ENCODE measurements at places on chromosomes 2 and 18. TPM values are rescaled to one million over a fixed set of nuclear protein-coding genes. Genes with fewer than 3 reads are reported as not detected.

- no peak for DNase-seq
These were observed 166.0 kb upstream of the FAM98A start for GRCh38 chr2:33765122-33765521.

GRCh38 chr18:8625461-8626092, 16.3 kb downstream of the RAB12 start:
- no peak for DNase-seq

DNA sequence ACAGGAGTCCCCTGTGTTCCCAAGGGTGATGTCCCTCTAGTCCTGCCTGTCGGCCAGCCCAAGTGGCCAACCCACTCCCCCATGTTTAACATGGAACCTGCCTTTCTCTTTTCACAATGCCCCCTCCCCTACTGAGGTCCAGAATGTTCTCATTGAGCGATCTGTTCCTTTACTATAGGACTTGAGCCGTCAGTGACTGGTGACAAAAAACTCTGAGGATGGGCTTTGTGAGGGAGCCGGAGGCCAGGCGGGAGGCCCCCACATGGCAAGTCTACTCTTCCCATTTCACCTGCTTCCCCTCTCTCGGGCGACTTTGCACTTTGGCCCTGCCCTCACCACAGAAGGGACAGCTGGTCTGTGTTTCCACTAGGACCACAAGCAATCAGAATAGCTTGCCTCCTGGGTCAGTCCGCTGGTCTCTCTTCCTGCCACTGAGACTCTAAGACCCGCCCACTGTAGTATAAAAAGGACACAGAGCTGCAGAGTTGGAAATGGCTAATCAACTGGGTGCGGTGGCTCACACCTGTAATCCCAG, 146.5 kb upstream of the RAB12 start:
- DNase-seq = peak; percentile 31

- DNase-seq = no peak
These were observed 139.3 kb downstream of the ASXL3 start for GRCh38 chr18:33717339-33717738.

DNA sequence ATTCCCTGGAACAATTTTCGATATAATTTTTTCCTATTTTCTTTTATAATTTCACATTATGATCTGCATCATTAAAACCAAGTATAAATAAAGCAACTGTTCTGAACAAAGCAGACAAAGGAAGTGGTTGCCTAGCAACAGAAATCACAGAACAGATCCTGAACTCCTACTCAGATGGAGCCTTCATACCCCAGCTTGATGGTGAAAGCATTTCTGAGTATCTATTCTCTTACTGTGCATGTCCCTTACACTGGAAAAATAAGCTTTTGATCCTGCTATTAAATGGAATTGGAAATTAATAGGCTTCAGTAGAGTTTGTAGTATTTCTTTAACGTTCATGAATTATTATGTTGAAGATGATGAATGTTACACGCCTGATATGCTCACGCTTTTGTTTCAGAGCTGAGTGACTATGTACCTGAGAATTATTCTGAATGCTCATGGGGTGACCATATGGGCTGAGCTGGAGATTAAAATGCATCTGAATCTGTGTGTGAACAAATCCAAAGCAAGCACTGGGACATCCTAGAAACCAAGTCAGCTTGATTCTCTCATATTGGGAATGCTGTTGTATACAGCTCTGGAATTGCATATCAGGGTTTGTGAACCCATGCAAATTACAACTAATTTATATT, 254.0 kb downstream of the KCNJ3 start:
- DNase-seq = no peak

GRCh38 chr2:13714466-13714865, 918.1 kb upstream of the LRATD1 start:
- no peak for DNase-seq

DNA sequence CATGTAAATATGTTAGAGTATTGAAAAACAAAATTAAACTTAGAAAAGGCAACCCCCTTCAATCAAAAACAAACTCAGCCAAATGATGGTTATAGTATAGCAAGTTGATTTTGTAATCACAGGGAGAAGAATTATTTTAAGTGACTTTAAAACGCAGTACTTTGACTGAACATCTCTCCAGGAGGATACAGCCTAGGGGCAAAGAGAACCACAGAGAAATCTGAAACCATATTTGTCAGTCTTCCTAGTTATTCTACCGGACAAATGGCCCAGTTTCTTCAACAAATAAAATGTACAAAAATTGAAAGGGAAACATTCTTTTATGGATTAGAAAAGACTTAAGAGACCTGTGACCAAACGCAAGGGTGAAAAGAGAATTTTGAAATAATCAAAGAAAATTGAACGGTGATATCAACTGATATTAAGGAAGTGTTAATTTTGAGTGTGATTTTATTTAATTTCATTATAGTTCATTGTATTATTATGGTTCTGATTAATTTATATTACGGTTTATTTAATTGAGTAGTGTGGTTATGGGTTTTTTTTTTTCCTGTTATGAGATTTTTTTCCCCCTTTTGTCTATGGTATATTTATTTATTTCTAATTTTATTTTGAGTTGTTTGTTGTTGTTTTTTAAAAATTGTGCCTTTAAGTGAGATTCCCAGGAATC, 75.3 kb downstream of the HNRNPLL start:
- no peak for DNase-seq

DNA sequence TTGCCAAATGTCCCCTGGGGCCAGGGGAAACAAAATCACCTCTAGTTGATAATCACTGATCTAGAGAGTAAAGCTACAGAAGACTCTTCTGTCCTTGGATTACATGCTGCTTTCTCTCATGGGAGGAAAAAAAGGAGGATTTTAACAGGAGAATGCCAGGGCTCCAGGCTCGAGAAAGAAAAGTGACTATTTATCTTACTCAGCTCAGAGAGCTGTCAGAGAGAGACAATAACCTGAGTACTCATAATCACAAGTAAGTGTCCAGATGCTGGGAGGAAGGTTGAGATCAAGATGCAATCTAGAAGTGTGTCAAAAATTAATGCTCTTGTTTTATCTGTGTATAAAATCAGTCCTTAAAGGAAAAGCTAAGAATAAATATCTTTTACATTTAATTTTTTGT, 133.3 kb downstream of the PTRHD1 start:
- no peak for DNase-seq

GRCh38 chr18:35971661-35972196, 750 bp upstream of the RMP24 start:
- no peak for DNase-seq

Gene CTAGE1
- 0.13 TPM for total RNA-seq

Gene ZNF396
- 1.0 TPM for total RNA-seq

Gene APCDD1
- total RNA-seq = 9.9 TPM

Gene QPCT
- 5.2 TPM for total RNA-seq

Gene FAHD2B
- 19.3 TPM for total RNA-seq

Gene LRATD1
- total RNA-seq = 0.67 TPM
